Stimulated activated CD4-positive, alpha-beta T cell treated with anti-CD3 and anti-CD28 coated beads, Interleukin-15, amount 100 ng/mL, for 1 hour (primary cell): ENCODE measurements at places on chromosomes 1 and 21.

DNA sequence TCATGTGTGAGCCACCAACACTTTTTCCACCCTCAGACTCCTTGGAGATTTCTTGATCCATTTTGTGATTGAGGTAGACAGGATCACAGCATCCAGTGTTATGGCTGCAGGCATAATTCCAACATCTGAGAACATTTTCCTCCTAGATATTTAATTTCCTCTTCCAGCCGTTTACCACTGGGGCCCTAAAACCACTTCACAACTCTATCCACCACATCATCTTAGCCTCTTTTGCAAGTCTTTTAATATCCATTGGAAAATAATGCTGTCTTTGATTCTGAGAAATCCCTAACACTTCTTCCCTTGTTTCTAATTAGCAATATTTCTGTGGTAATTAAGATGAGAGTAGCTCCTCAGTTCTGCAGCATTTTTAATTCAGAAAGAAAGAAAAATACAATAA lies 190.1 kb downstream of the TNR start:
- no peak for DNase-seq

DNA sequence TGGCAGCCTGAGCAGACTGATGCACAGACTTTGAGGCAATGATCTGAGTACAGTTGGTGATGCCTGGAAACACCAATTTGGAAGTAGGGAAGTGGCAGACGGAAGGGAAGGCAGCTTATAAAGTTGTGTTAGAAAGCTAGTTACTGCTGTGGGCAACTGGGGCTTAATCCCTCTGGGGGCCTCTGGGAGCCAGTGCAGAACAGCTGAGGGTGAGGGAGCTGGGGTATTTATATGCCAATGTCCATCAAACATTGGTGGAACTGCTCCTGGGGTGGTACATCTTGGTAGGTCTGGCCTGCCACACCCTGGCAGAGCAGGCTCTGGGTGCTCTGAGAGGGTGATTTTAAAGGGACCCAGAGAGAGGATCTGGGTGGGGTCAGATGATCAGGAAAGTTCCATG lies 28.1 kb downstream of the TNFRSF8 start:
- DNase-seq = no peak

- no peak for DNase-seq
Observed at GRCh38 chr1:56363007-56363770, 216.2 kb downstream of the PLPP3 start.

DNA sequence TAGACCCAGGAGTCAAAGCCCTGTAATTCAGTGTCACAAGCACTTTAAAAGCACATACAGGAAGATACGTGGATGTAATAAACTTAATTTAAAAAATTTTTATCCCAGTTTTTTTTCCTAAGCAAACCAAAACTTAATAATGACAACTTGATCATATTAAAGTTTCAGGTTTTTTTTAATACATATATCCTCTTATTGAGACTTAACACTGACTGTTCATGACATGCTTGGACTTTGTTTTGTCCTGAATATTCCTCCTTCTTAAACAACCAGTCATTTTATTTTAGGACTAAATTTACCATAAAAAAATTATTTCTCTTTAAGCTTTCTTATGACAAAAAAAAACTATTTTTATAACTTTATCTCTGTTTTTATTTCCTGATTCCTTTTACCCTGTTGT lies 64.1 kb downstream of the WDR4 start:
- no peak for DNase-seq

GRCh38 chr1:86914601-86914997 lies at the start of gene HS2ST1:
HS2ST1 (plus strand) TSS chr1:86914635.
- no peak for DNase-seq
